ENCODE measurements at places on chromosomes 7 and 10. TPM values are rescaled to one million over a fixed set of nuclear protein-coding genes. Genes with fewer than 3 reads are reported as not detected.

The PLAC9 gene
- not detected for total RNA-seq

The PCLO gene
- total RNA-seq = 1.3 TPM

DNA sequence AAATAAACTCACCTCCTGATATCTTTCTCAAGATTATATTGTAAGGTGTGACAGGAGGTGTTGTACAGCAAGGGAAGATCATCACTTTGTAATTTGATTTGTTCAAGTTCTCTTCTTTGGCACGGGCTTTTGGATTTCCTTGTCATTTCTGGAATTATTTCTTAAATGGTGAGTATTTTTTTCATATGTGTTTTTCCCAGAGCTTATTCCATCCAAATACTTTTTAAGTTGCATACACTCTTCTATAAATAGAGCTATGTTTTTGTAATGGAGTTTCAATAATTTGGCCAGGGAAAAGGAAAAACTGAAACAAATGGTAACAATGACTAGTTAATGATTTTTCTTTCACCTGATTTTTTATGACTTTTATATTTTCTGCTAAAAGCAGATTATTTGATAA lies 92.5 kb downstream of the CFAP58 start:
- DNase-seq = no peak

- no peak for DNase-seq
These were observed 84.9 kb upstream of the PCBD1 start for GRCh38 chr10:70973275-70973674.

- DNase-seq = peak; percentile 19
These were observed 111.3 kb downstream of the ITGB8 start for GRCh38 chr7:20441991-20442441.

The PDLIM1 gene
- 17.7 TPM for total RNA-seq

GRCh38 chr10:82943142-82943541 lies 1068.1 kb downstream of the NRG3 start:
- no peak for DNase-seq

The PRDX3 gene
- total RNA-seq = 171 TPM

The GBX1 gene
- not detected for total RNA-seq

GRCh38 chr10:97334370-97335175 lies at the start of gene FRAT2:
Gene FRAT2 (minus strand): TSS chr10:97334729. CDS start chr10:97334572, 157 bp downstream.
- peak; percentile 90 for DNase-seq

GRCh38 chr7:42832667-42833066 lies 79.2 kb downstream of the C7orf25 start:
- DNase-seq = no peak

- DNase-seq = no peak
These were observed 36.9 kb upstream of the AGR2 start for GRCh38 chr7:16841681-16842080.

DNA sequence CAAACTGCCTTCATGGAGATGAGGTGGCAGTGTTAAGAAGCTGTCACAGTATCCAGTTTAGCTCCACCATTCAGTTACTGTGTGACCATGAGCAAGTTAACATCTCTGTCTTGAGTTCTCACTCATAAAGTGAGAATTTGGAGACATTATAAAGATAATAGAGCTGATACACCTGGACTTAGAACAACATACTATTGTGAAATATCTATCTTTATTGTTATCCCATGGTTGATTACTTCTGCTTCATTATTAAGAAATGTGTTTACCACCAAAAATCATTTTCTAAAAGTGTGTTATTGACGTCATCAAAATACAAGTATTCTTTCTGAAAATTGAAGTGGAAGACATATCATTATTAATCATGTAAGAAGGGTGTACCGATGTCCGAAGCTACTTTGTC lies 166.9 kb downstream of the SEMA3A start:
- no peak for DNase-seq

- no peak for DNase-seq
These were observed 35.4 kb downstream of the LRRC4 start for GRCh38 chr7:127995881-127996215.

The NUDT13 gene
- 1.2 TPM for total RNA-seq

The ACTL6B gene
- total RNA-seq = not detected

- DNase-seq = peak; percentile 88
These were observed at the start of gene COL1A2 for GRCh38 chr7:94394437-94395140. Gene COL1A2 (plus strand): TSS chr7:94394895. CDS start chr7:94395032, 137 bp downstream.

GRCh38 chr7:1242606-1243289 lies 10.1 kb downstream of the UNCX start:
- DNase-seq = no peak

- DNase-seq = no peak
These were observed 110.4 kb downstream of the RAMP3 start for GRCh38 chr7:45268013-45268412.

The ASAH2 gene
- total RNA-seq = 0.46 TPM

DNA sequence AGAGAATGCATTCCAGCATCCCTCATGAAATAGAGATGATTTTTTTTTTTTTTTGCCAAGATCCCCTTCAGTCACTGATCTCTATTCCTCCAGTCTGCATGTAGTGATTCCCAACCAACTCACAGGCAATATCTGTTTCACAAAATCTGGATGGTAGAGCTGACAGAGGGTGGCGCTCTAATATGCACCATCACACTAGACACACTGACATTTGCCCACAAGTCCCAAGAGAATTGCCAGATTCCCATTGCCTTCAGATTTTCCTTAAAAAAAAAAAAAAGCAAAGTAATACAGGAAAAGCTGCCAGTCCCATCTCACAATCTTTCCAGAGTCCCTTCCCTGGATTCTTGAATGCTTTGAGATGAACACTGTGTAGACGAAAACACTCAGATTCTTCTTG lies 301.0 kb downstream of the SORCS1 start:
- DNase-seq = no peak

The CUTC gene
- 30.9 TPM for total RNA-seq

DNA sequence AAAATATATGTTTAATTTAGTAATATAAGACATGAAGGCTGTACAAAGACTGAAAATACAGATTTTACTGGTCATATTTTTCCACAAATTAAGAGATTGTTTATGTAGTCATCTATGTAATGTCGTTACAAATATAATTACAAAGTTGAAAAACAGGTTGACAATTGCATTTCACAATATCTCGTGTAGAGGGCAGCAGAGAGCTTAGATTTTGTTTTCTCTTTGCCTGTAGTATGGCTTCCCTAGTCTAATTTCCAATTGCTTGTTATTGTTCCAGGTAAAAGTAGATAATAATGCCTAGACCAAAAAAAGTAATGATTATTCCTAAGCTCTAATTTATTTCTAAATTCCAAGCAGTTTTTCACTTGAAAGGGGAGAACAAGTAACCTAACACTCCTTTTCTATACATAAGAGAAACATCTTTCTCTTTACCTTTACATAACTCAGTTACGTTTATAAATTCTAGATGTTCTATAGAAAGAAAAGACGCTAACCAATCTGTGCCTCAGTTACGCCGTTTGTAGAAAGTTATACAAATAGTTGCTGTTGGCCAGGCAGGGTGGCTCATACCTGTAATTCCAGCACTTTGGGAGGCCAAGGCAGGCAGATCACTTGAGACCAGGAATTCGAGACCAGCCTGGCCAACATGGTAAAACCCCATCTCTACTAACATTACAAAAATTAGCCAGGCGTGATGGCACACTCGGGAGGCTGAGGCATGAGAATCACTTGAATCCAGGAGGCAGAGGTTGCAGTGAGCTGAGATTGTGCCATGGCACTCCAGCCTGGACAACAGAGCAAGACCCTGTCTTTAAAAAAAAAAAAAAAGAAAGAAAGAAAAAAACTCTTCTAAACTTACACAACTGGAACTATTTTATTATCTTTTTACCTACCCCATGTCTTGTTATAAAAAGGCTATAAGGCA lies 30.0 kb downstream of the NET1 start:
- no peak for DNase-seq

- DNase-seq = no peak
These were observed 24.7 kb downstream of the NOD1 start for GRCh38 chr7:30453921-30454320.

The FXYD4 gene
- not detected for total RNA-seq

DNA sequence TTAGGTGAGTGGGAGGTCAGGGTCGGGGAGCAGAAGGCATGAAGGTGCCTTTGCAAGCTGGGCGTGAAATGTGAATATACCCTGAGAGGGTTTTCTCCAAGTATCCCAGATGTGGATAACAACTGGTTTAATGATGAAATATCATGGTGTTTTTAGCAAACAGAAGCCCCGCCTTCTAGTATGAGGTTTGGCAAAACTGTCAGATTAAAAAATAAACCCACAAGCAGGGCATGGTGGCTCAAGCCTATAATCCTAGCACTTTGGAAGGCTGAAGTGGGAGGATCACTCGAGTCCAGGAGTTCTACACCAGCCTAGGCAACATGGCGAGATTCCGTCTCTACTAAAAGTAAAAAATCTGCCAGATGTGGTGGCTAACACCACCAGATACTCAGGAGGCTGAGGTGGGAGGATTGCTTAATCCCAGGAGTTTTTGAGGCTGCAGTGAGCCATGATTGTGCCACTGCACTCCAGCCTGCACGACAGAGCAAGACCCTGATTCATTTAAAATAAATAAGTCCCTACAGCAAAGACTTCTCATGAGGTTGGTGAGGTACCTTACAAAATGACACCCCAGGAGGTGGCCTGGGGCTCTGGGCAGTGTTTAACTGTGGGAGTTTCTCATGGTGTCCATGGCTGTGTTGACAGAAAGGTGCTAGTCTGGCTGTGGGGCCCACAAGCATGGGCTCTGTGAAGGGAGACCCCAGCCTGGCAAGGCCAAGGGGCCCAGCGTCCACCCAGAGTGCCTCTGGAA lies 6.7 kb upstream of the PWWP2B start:
- DNase-seq = no peak

Data from Daoy (cell line).